D721Med (cell line): ENCODE measurements at places on chromosomes 16 and 17.

DNA sequence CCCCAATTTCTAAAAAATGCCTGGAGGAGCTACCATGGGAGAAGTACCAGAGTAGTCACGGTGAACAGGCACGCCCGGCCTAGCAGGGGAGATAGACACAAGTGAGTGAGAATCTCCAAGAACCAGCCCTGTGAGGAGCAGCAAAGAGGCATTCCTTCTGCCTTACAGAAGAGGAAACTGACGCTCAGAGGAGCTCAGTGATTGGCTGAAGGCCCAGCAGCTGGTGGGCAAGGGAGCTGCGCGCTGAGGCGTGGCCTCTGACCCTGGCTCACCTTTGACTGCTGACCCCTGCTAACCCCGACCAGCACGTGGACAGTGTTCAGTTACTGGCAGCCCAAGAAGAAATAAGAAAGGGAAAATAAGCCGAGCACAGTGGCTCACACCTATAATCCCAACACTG lies 1.8 kb downstream of the C16orf96 start:
- no peak for DNase-seq

GRCh38 chr17:40101367-40102210 lies 1.2 kb upstream of the NR1D1 start:
- no peak for DNase-seq

DNA sequence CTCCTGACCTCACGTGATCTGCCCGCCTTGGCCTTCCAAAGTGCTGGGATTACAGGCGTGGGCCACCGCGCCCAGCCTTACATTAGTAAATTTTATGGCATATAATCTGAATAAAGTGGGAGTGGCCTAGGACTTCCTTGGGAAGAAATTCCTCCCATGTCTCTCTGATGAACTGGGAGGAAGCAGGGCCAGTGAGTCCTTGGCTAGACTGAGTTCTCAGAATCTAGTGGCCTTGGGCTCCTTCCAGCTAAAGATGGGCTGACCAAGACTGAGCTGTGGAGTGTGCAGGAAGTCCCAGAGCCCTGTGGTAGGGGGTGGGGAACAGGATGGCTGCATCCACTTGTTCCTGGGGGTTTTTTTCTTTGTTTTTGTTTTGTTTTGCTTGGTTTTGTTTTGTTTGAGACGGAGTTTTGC lies 10.0 kb upstream of the NAGLU start:
- no peak for DNase-seq

DNA sequence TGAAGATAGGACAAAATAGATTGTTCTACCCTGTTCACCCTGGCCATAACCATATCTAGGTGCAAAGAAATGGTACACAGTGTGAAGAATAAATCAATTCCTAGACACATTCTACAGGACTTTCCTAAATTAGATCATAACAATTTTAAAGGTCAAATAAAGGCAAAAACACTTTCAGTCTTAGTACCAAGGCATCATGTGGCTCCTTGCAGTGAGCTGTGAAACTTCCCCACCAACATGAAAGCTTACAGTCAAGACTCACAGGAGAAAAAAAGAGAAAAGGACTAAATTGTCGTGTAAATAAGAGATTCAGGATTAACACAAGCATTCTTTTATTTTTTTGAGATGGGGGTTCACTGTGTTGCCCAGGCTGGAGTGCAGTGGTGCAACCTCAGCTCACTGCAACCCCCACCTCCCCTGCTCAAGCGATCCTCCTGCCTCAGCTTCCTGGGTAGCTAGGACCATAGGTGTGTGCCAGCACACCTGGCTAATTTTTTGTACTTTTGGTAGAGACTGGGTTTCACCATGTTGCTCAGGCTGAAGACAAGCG lies 14.2 kb downstream of the NSMCE1 start:
- DNase-seq = no peak

DNA sequence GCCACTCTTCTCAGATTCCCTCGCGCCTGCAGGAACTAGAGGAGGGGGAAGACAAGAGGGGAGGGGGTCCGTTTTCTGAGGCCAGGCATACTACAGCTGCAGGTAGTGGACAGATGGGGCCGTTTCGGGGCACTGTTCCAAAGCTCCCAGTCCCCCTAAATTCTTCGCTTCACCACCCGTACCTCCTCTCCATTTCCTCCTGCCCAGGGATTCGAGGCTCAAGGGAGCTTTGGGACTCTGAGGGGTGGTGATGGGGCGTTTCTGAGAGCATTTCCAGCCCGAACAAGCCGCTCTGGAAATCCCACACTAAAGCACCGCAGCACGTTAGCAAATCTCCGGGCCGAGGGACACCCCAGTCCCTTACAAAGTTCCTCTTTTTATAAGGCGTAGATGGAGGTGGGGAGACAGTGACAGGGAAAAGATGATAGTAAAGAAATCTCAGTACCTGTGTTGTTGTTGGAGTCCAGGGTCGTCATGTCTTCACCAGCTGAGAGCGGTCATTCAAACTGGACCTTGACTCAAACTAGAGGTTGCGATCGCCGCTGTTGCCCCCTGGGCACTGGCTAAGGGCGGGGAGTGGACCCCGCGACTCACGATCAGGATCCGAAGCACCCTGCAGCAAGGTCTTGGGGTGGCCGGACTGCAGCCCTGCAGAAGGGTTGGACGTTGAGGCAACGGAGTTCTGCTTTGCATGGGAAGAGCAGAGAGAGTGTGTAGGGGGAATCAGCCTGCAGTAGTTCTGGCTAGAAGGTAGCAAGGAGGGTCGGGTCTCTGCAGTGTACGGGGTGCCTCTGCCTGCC lies 570 bp downstream of the NR1D1 start:
- no peak for DNase-seq

GRCh38 chr17:1648173-1648962 lies 1.3 kb downstream of the RILP start:
- DNase-seq = no peak

DNA sequence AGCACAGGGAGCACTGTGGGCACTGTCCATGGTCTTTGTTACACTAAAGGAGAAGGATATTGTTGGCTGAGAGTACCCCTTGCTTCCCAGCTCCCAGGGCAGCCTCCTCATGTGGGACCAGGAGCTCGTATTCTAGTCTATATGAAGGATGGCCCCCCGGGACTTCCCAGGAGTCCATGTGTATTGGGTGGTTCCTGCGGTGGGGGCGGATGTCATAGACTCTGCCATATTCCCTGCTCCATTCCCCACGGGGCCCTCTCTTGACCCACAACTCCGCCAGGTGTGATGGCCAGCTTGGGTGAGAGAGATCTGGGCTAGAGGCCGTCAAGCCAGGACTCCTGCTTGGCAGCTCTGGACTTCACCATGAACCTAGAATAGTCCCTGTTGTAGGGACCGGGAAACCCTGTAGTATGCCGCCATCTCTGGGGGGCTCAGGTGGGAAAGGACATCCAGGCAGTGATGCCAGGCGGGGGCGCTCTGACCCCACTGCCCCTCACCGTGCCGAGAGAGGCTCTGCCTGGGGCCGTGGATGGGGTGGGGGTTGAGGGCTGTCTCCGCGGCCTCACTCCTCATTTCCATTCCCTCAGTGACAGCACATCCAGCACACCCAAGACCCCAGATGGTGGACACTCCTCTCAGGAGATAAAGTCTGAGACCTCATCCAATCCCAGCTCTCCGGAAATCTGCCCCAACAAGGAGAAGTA lies 37.8 kb downstream of the OR1D5 start:
- no peak for DNase-seq

- no peak for DNase-seq
Observed at GRCh38 chr16:52705122-52705521, 158.2 kb upstream of the TOX3 start.

- peak; percentile 52 for DNase-seq
Observed at GRCh38 chr17:17886226-17886625, 49.4 kb upstream of the SREBF1 start.

GRCh38 chr16:56289416-56289815 lies 98.1 kb downstream of the GNAO1 start:
- DNase-seq = no peak

- DNase-seq = no peak
Observed at GRCh38 chr16:6751191-6751590, 581.5 kb upstream of the RBFOX1 start.

DNA sequence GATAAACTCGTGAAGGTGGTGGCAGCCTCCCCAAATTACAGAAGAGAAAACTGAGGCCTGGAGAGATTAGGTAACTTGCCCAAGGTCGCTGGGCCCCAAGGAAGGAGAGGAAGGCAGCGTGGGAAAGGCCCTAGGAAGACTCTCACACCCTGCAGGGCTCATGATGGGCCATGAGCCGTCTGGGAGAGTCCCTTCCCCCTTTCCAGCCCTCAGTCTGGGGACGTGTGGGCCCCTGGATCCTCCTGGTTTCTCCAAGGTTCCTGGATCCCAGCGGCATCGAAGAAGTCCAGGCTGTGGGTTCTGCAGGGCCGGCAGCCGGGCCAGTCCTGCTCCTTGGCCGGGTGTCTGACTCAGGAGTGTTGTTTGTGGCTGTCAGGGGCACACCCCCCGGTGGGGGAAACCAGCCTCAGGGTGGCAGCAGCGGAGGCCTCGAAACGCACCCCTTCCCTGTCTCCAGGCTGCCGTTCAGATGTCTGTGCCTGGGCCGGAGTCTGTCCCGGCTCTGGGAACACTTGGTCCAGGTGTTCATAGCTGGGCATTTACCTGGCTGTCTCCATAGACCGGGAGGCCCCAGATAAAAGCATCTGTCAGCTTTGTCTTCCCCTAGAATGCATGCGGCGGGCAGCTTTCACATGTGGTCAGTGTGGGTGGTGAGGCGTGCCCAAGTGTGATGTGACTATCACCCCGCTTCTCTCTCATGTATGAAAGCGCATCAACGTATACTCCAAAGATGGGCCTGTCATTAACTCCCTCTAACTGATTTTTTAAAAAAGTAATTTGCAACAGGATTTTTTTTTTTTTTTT lies 3.7 kb upstream of the RAP1GAP2 start:
- no peak for DNase-seq

GRCh38 chr16:87132361-87133014 lies 184.7 kb downstream of the C16orf95 start:
- no peak for DNase-seq

- no peak for DNase-seq
Observed at GRCh38 chr17:65576939-65577338, 15.5 kb upstream of the AXIN2 start.

- DNase-seq = no peak
Observed at GRCh38 chr16:82703871-82704768, 77.4 kb downstream of the CDH13 start.

- DNase-seq = no peak
Observed at GRCh38 chr16:71882505-71883167, 1.3 kb downstream of the ZNF821 start.

DNA sequence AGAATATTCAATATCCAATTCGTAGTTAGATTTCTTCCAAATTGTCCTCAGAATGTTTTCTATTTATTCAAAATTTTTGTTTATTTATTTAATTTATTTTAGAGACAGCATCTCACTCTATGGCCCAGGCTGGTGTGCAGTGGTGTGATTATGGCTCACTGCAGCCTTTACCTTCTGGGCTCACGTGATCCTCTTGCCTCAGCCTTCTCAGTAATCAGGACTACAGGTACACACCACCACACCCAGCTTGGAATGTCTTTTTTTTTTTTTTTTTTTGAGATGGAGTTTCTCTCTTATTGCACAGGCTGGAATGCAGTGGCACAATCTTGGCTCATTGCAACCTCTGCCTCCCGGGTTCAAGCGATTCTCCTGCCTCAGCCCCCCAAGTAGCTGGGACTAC lies 3.5 kb upstream of the DRG2 start:
- no peak for DNase-seq

GRCh38 chr17:56886288-56886731 lies 27.5 kb downstream of the TRIM25 start:
- no peak for DNase-seq

DNA sequence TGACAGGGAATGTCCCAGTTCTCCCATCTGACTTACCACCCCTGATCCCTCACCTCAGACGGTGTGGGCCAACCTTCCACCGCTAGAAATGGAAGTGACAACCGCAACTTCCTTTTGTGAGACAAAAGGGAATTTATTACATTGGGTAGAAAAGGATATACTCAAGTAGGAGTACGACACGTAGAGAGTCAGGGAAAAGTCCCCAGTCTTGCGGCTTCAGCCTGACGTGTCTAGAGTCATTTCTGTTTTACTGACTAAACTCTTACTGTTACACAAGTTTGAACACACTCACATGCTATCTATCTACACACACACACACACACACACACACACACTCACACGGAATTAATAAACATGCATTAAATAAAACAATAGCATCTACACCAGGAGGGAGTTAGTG lies 178.9 kb downstream of the COPRS start:
- DNase-seq = no peak

- no peak for DNase-seq
Observed at GRCh38 chr17:35160354-35161201, 13.0 kb downstream of the UNC45B start.

GRCh38 chr17:79862238-79862637 lies 23.0 kb upstream of the CBX4 start:
- DNase-seq = no peak

- no peak for DNase-seq
Observed at GRCh38 chr17:15171167-15172047, 93.7 kb downstream of the PMP22 start.

DNA sequence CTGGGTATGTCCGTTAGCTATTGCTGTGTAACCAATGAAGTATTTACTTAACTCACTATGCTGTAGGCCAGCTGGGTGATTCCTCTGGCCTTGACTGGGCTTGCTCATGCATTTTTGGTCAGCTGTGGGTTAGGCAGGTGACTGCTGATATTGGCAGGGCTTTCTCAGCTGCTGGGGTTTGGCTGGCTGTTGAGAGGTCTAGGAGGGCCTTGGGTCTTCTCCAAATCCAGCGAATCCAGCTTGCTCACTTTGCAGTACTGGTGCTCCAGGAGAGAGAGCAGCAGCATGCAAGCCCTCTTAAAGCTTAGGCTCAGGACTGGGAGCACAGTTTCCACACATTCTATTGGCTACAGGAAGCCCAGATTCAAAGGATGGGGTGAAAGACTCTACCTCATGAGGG lies 270.1 kb downstream of the PHKB start:
- DNase-seq = no peak

- no peak for DNase-seq
Observed at GRCh38 chr16:84582958-84583516, 34.8 kb downstream of the COTL1 start.

- no peak for DNase-seq
Observed at GRCh38 chr17:78144147-78144719, 2.0 kb upstream of the C17orf99 start.

- DNase-seq = no peak
Observed at GRCh38 chr16:52366983-52367382, 180.0 kb downstream of the TOX3 start.

DNA sequence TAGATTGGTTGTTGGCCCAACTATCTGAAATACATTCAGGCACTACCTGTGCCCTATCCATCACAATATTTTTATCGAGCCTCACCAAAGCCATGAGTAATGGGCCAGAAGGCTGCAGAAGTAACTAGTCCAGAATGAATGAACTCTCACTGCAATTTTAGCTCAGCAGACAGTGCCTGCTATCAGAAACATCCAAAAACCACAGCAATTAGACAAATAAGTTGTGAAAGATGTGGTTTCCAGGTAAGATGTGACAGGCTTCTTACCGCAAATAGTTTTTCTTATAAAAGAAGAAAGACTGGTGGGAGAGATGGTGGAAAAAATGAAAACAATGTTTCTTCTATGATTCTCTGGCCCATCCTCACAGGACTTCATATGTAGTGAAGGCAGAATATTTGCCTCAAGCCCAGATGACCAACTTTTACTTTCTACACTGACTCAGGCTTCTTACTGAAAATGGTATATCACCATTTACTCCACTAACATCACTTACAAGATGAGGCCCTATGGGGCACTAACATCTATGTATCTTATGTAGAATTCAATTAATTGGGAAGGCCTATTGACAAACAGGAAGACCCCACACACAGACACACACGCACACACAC lies 9.8 kb upstream of the RFFL start:
- DNase-seq = no peak

- DNase-seq = no peak
Observed at GRCh38 chr16:88531931-88532433, 38.2 kb upstream of the ZC3H18 start.

GRCh38 chr16:1772908-1773702 lies at the start of gene MRPS34:
MRPS34 (minus strand) TSS chr16:1773134; CDS start chr16:1773119, 15 bp downstream.
- DNase-seq = peak; percentile 70
